WERI-Rb-1 (cell line): ENCODE measurements at places on chromosomes 1 and 21.
A peak's percentile ranks its signal among the peaks of the same experiment; 100 is the strongest.

- no peak for DNase-seq
These were observed 7.9 kb downstream of the THBS3 start for GRCh38 chr1:155199792-155200191.

GRCh38 chr1:208332774-208333126, 88.6 kb upstream of the PLXNA2 start:
- DNase-seq: peak; percentile 16

GRCh38 chr1:1283821-1284220, 3.6 kb downstream of the SCNN1D start:
- peak; percentile 55 for DNase-seq

- DNase-seq: no peak
These were observed 104.4 kb upstream of the TIAM1 start for GRCh38 chr21:31448496-31448895.

- no peak for DNase-seq
These were observed 33.5 kb downstream of the CAPN8 start for GRCh38 chr1:223631956-223632355.

GRCh38 chr1:11592752-11593151, 61.5 kb downstream of the FBXO2 start:
- no peak for DNase-seq

- DNase-seq: no peak
These were observed 45.3 kb upstream of the GPR157 start for GRCh38 chr1:9174243-9174642.

DNA sequence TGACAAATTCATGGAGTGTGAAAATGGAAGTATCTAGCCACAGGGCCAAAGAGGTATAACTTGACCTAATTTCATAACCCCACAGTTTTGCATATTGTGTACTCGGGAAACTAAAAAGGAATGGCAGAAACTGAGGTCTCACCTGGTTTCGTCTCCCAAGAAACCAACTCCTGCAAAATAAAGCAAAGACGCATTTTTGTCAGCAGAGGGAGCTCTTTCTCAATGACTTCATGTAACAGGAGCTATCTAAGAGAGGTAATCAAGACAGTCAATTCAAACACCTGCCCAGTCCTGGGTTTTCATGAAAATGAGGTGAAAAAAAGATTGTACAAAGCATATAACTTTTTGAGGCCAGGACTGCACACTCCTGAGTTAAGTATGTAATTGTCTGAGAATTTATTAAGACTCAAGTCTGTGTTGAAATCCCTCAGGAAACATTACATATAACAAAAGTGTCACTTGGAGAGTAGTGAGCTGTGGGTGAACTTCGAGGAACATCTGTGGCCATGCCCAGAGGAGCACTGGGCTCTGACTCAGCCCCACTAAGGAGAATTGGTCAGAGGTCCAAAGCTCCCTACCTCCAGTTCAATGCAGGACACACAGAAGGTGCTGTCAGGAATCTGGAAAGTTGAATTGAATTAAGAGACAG, 17.6 kb downstream of the FCRL4 start:
- DNase-seq: peak; percentile 76

DNA sequence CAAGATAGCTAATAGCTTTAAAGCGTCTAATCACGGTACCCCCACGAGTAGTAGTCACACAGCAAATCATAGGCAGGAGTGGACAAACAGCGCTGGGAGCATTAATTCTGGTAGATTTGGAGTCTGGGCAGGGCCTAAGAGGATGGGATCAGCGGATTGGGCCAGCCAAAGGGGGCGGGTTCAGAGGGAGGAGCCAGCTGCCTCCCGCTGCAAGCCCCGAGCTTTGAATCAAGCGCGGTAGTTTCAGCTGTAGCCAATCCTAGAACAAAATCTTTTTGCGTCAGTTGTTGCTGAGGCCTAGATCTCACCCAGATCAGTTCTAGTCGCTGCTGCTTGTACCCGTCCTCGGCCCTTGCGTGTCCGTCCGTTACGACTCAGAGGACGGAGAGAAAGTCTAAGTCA, 576 bp upstream of the NASP start:
- DNase-seq: peak; percentile 95

DNA sequence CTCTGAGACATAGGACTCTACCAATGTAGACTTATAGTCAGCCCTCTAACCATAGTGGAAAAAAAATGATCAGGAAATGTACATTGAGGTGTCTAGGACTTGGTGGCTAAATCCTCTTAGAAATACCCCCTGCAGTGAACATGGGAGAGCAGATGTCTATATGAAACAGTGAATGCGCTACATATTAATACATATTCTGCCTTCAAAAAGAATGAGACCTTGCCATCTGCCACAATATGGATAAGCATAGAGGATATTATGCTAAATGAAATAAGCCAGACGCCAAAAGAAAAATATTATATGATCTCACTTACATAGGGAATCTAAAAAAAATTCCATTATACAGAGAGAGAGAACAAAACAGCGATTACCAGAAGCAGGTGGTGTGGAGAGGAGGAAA, 66.6 kb upstream of the HAO2 start:
- DNase-seq: no peak

GRCh38 chr1:111369177-111369576, 58.4 kb downstream of the OVGP1 start:
- DNase-seq: no peak

DNA sequence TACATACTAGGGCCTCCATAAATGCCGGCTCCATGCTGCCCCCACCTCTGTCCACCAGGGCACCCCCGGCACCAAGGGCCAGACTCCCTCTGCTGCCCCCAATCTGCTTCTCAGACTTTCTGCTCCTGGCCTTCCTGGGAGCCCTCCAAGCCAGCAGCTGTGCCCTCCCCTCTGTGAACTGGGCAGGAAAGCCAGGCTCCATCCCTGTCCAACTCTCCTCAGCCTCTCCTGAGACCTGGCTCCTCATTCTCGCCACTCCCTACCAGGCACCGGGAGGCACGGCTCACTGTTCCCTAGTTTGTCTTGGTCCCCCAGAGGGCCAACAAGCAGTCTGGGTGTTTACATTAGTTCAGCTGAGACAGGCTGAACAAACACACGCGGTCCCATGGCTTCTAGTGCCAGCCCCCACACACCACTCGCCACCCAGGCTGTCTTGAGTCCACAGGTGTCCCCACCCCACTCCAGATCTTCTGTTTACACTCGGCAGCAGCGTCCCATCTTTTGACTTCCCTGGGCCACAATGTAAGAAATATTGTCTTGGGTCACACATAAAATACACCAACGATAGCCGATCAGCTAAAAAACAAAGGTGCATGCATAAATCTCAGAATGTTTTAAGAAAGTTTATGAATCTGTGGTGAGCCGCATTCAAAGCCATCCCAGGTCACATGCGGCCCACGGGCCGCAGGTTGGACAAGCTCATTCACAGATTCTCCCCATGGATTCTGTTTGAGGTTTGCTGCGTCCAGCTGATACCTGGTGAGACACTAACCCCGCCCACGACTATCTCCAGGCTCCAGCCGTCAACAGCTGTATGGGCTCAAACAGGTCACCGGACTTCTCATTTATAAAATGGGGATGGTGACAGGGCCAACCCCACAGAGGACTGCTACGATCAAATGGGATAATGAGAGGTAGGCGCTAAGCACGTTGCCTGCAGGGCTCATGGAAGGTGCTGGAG, 29.5 kb upstream of the ECE1 start:
- DNase-seq: no peak

- no peak for DNase-seq
These were observed 28.5 kb downstream of the ANP32E start for GRCh38 chr1:150207281-150207971.
